Neural crest cell (in vitro differentiated cells): ENCODE measurements at places on chromosomes 12 and 14. TPM values are rescaled to one million over a fixed set of nuclear protein-coding genes. Genes with fewer than 3 reads are reported as not detected.

The OR4K13 gene
- total RNA-seq: not detected in 2 replicates

The COX6A1 gene
- 315 and 320 TPM in 2 replicates for total RNA-seq

The NANOG gene
- total RNA-seq: 0.05 TPM in 1 of 2 replicates, not detected in the other

The RARG gene
- 5.4 and 5.9 TPM in 2 replicates for total RNA-seq

The PSME2 gene
- 125 and 131 TPM in 2 replicates for total RNA-seq

The FAIM2 gene
- total RNA-seq: 0.73 and 1.6 TPM in 2 replicates

The KLHL33 gene
- 0.07 TPM in 1 of 2 replicates, not detected in the other for total RNA-seq

The ACOT4 gene
- total RNA-seq: 0.98 TPM in 2 replicates

The LRCOL1 gene
- 0.93 and 1.7 TPM in 2 replicates for total RNA-seq

The ANKS1B gene
- total RNA-seq: 5.6 and 8.4 TPM in 2 replicates

The PRKAB1 gene
- 34.4 and 39.6 TPM in 2 replicates for total RNA-seq

The CNTN1 gene
- total RNA-seq: 0.77 and 1.0 TPM in 2 replicates

DNA sequence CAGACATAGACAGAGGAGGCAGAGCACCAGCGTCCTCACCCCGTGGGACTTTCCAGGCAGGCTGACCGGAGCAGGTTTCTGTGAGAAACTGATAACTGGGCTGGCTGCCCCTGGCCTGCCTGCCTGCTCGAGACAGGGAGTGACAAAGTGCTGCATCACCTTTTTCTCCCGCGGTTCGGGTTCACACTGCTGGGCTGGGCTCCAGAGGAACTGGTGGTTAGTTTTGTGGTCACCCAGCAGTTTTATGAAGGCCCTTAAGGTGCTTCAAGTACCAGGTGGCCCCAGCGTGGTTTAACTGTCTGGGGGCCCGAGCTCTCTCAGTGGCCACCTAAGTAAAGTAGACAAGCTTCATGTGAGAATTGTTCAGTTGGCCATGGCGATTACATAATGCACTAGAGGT lies 1073.6 kb downstream of the BCL11B start:
- no peaks in the 10 kb centered on the region for H3K36me3 ChIP-seq
- H3K27ac ChIP-seq: no peak overlapping the region
- H3K27me3 ChIP-seq: peaks cover 4% of the 10 kb centered on the region
- DNase-seq: no peak

DNA sequence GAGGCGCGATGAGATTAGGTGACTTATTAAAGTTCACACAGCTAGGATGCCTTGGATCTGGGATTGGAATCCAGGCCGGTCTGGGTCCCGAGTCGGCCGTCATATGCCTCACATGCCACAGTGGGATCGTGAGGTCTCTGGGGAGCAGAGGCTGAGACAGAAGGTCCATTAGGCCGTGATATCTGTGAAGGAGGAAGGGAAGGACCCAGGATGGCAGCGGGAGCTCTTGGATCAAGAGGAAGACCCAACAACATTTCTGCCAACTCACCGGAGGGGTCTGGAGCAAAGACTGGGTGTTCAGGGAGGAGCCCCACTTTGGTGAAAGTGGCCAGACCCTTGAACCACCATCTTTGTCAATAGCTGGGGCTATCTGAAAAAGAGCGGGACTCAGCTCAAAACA lies 242.9 kb downstream of the GLT1D1 start:
- no peak for DNase-seq
- no peak overlapping the region for H3K4me3 ChIP-seq
- H3K27me3 ChIP-seq: peaks cover 3% of the 10 kb centered on the region
- no peaks in the 10 kb centered on the region for H3K4me1 ChIP-seq

- H3K4me1 ChIP-seq: peaks cover 18% of the 10 kb centered on the region
- H3K27ac ChIP-seq: no peak overlapping the region
- DNase-seq: no peak
- H3K27me3 ChIP-seq: peaks cover under 1% of the 10 kb centered on the region
- no peak overlapping the region for H3K4me3 ChIP-seq
These were observed 45.3 kb downstream of the IQSEC3 start for GRCh38 chr12:111699-112493.

DNA sequence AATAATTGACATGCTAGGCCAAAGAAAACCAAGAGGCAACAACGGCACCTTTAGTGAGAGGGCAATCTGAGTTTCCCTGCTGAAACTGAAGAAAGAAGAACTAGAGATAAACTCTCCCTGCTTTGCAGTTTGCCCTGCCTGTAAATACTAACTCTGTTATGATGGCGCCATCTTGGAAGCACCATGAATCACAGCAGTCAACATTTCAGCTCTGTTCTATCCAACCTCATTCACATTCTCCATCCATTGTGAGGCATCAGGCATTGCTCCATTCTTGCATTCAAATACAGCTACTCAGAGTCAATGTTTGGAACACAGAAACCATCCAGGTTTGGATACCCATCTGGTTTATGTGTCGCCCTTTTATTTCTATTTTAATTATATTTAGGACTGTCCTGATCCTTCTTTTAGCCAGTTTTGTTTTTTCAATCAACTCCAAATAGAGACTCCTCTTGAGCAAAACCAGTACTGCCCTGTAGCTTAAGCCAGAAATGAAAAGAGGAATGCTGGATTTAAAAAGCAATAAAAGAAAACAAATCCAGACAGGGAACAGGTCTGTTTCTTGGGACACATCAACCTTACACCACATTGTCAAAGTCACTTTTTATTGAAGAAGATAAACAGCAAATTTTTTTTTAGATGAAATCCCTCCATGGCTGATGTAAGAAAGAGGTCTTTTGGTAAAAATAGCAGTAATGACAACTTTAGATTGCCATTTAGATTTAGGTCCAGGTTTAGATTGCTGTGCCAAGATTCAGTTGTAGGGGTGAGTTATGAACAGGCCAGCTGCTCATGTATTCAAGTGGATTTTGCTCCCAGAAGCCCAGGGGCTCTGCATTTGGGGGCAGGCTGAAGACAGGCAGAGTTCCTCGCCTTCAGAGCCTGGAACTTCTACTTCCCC lies 33.3 kb upstream of the PPM1A start:
- no peak for DNase-seq
- no peaks in the 10 kb centered on the region for H3K27me3 ChIP-seq
- no peak overlapping the region for H3K27ac ChIP-seq
- no peak overlapping the region for H3K4me3 ChIP-seq
- peaks cover 5% of the 10 kb centered on the region for H3K4me1 ChIP-seq

- peak overlapping the region; percentile 81 for H3K27ac ChIP-seq
- no peaks in the 10 kb centered on the region for H3K27me3 ChIP-seq
- H3K4me3 ChIP-seq: peak overlapping the region; percentile 45
- H3K36me3 ChIP-seq: no peaks in the 10 kb centered on the region
These were observed 483.9 kb downstream of the ZFP36L1 start for GRCh38 chr14:68308726-68309520.

DNA sequence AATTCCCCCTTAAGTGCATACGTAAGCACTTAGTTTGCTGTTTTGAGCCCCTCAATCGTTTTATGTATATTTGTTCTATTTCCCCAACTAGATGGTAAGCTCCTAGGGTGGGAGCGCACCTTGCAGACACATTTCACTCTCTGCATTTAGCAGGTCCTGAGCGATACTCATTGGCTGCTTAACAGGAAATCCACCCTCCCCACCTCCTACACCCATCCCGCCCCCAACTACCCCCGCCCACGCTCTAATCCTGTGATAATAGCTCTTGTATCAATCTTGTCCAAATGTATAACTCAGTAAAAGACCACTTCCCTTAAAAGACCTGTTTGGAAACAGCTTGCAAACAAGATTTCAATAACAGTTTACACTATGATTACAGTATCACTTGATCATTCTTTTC lies 8.1 kb downstream of the LPAR5 start:
- H3K27me3 ChIP-seq: no peaks in the 10 kb centered on the region
- H3K36me3 ChIP-seq: no peaks in the 10 kb centered on the region
- H3K4me3 ChIP-seq: no peak overlapping the region

DNA sequence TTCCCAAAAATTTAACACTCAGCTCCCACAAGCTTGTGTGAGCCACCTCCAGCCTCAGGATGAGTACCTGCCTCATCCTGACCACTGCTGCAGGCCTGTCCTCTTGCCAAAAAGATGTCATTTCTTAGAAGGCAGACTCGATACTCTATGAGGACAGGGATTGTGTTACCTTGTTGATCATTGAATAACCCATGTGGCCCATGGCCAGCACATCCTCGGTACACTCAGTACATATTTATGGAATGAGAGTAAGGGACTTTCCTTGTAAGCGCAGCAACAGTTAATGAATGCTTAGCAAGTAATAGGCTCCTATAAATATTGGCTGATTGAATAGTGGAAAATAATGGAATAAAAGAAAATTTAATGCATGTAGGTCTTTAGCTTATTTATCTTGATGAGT lies 15.3 kb upstream of the DGLUCY start:
- H3K4me3 ChIP-seq: no peak overlapping the region
- H3K27ac ChIP-seq: no peak overlapping the region
- H3K4me1 ChIP-seq: no peaks in the 10 kb centered on the region
- no peaks in the 10 kb centered on the region for H3K27me3 ChIP-seq
- H3K36me3 ChIP-seq: no peaks in the 10 kb centered on the region

GRCh38 chr12:48956279-48957140 lies 777 bp downstream of the ARF3 start:
- peaks cover 35% of the 10 kb centered on the region for H3K4me1 ChIP-seq
- peaks cover 19% of the 10 kb centered on the region for H3K27me3 ChIP-seq
- DNase-seq: peak; percentile 70

DNA sequence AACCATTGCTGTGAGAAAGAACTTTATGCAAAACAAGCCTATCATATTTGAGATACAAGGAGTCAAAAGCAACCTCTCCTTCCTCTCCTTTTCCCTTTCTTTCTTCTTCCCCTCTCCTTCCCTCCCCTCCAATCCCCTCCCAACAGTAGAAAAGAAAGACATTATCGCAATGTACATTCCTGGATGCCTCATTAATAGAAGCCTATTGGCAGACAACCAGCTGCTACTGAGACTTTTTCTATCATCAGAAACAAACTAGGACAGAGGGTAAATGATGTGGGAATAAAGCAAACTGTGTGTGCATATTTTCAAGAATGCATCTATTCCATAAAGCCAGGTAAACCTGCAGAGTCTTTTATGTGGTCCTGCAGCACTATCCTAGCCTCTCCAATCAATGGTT lies 237.2 kb downstream of the ITPR2 start:
- H3K36me3 ChIP-seq: no peaks in the 10 kb centered on the region
- no peak for DNase-seq
- H3K4me3 ChIP-seq: no peak overlapping the region
- no peak overlapping the region for H3K27ac ChIP-seq

DNA sequence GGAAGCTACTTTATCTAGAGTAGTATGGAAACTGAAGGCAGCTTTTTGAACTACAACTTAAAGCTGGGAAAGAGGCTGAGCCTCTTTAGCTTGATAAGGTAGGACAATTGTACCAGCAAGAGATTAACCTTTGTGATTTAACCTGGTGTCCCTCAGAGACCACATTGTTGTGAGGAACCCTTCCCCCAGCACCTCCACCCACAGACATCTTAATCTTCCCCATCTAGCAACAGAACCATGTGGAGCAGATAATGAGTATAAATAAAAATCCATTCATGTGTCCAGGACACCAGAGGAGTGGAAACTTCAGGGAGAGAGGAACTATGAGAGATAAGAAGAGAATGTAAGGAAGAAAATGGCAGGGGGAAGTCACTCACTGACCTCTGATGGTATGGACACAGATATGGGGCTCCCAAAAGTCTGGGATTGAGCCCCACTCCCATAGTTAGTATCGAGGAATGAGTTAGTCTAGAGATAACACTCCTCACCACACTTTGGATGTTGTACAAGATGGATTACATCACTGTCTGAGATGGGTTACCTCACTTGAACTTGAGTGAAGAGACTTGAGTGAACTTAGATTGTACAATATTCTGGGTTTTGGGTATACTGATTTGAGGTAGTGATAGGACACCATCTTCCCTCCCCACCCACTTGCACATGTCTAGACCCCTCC lies 33.9 kb upstream of the SLC38A2 start:
- peaks cover under 1% of the 10 kb centered on the region for H3K27me3 ChIP-seq
- DNase-seq: no peak
- no peak overlapping the region for H3K27ac ChIP-seq
- H3K36me3 ChIP-seq: no peaks in the 10 kb centered on the region

DNA sequence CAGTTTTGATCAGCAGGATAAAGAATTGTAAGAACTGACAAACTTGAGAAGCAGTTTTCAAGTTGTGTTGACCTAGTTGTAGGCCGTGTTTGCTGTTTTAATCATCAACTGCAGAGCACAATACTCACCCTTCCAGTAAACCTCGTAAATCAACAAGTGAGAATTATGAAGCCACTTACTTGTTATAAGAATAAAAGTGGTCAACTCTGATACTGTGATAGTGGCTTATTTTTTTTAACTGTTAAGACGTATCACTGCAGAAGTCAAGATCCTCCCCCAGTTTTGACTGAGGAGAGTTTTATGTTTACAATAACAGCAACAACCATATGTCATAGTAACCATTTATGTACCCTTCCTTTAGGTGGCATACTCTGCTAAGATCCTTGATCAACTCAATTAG lies 100.8 kb upstream of the DACT1 start:
- no peak overlapping the region for H3K4me3 ChIP-seq
- no peak overlapping the region for H3K27ac ChIP-seq
- no peak for DNase-seq
- H3K4me1 ChIP-seq: peaks cover 38% of the 10 kb centered on the region
- H3K27me3 ChIP-seq: no peaks in the 10 kb centered on the region

- H3K27ac ChIP-seq: peak overlapping the region; percentile 98
- H3K27me3 ChIP-seq: no peaks in the 10 kb centered on the region
- no peak for DNase-seq
- H3K4me3 ChIP-seq: no peak overlapping the region
These were observed 32.7 kb downstream of the DAD1 start for GRCh38 chr14:22556021-22556989.

DNA sequence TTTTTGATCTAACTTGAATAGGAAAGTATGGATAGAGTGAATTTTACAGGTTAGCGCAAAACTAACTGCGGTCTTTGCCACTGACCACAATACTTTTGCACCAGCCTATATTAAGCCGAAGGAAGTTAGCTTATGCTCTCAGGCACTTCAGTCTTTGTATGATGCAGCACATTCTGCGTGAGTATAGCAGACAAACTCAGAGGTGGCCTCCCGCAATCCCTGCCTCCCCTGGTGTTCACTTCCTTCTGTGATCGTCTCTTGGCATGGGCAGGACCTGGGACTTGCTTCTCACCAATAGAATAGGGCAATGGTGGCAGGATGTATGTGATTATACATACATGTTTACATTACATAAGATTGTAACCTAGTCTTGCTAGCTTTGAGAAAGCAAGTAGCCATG lies 10.3 kb upstream of the SLC6A13 start:
- no peaks in the 10 kb centered on the region for H3K4me1 ChIP-seq
- H3K36me3 ChIP-seq: peaks cover 5% of the 10 kb centered on the region
- H3K27ac ChIP-seq: no peak overlapping the region
- DNase-seq: no peak

DNA sequence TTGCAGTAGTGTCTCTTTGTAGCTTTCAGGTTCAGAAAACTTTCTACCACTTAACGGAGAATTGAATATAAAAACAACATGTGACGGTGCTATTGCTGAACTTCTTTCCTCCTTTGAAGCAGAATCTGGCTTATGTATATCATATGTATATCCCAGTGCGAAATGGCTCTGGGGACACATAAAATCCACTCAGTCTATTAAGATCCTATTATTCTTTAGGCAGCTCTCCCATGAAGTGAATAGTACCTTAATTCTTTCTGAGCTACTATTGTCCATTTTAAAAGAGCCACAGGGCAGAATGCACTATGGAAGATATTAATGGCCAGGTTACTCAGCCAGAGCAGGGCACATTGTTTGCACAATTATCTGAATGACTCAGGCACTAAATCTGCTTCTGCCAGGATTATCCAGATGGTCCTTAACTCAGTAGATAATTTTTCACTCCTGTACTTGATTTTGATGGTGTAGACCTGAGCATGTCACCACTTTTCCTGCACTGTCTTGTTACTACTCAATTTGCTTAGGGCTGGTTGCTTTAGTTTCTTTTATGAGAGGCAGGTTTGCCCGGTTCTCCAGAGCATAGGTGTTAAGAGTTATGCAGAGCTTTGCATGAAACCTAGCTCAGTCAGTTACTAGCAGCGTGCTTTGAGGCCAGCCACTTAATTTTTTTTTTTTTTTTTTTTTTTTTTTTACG lies 5.5 kb downstream of the CNTN1 start:
- peaks cover 44% of the 10 kb centered on the region for H3K27me3 ChIP-seq
- H3K36me3 ChIP-seq: no peaks in the 10 kb centered on the region
- H3K27ac ChIP-seq: no peak overlapping the region
- peaks cover 6% of the 10 kb centered on the region for H3K4me1 ChIP-seq
- H3K4me3 ChIP-seq: no peak overlapping the region
